Kidney (tissue), 22 donors: ENCODE measurements at places on chromosomes 13 and 19.
A peak's percentile ranks its signal among the peaks of the same experiment; 100 is the strongest.

- no peak for DNase-seq
Observed at GRCh38 chr19:41563854-41564514, 12.0 kb upstream of the CEACAM21 start.

DNA sequence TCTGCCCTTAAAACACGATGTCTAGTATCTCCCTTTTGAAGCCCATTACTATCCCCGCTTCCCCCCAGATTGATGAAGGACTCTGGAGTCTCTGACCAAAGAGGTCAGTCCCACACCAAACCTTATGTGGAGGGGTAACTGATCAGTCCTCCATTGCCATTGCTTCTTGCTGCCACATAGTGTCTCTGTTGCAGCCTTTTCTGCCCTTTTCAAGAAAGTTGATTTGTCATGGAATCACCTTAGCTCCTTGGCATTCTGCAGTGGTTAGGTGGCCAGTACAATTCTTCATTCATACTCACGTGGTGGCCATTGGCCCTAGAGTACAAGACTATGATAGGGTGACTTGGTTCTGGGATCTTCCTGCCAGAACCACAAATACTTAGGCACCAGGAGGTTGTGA lies 8.4 kb upstream of the HTR2A start:
- DNase-seq, result no peak

- no peak for DNase-seq
Observed at GRCh38 chr19:29006057-29006735, 206.8 kb downstream of the UQCRFS1 start.

GRCh38 chr19:55481148-55481793 lies 3.7 kb upstream of the NAT14 start:
- no peak for DNase-seq

GRCh38 chr13:99385940-99386339 lies 78.7 kb upstream of the GPR183 start:
- DNase-seq, result no peak

DNA sequence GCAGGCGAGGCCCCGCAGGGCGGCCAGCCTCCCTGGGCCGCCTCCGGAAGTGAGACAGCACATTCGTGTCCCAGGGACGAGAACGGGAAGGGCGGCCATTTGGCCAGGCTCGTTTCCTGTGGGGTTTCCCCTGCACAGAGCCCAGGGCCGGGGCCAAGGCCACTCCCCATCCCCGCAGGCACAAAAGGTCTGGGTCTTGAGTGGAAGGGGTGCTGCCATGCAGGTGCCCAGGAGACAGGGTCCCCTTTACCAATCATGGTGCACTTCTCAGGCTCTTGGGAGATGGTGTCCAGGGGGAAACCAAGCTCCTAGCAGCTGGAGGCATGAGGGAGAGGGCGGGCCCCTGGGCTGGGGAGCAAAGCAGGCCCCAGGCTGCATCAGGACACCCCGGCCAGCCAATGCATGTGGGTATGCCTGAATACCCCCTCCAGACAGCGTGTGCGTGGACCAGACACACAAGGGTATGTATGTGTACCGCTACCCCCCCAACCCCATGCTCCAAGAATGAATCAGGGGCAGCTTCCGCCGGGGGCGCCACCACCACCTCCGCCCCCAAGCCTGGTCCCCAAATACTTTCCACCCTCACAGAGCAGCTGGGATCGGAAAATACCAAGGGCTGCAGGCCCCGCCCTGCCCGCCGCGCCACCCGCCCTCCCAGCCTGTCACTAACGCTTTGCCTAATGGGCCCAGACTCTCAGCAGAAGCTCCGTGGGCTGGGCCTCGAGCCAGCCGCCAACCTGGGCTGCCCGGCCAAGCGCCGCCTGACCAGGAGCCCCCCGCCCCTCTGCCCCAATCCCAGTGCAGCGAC lies 37.6 kb upstream of the NANOS3 start:
- DNase-seq, result peak; percentile 90

DNA sequence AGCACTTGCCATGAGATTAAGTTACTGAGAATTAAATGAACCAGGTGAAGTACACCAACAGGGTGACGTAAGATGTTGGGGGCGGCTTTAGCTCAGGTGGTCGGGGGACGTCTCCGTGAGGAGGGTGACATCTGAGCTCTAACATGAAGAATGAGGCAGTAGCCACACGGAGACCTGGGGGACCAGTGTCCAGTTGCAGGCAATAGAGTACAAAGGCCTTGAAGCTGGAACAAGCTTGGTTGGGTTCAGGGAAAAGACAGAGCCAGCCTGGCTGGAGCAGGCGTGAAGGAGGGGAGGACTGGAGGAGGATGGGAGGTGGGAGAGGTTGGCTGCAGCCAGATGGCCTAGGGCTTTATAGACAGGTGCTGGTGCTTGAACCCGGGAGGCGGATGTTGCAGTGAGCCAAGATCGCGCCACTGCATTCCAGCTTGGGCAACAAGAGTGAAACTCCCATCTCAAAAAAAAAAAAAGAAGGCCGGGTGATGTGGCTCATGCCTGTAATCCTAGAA lies 1.6 kb downstream of the SPINT2 start:
- DNase-seq, result peak; percentile 79

DNA sequence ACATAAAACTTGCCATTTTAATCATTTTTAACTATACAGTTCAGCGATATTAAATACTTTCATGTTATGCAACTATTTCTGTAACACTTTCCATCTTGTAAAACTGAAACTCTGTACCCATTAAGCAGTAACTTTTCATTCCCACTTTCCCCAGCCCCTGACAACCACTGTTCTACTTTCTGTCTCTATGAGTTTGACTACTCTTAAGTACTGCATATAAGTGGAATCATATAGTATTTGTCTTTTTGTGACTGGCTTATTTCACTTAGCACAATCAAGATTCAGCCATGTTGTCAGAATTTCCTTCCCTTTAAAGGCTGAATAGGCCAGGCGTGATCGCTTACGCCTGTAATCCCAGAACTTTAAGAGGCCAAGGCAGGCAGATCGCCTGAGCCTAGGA lies 56.2 kb downstream of the ARHGAP35 start:
- no peak for DNase-seq

- DNase-seq, result no peak
Observed at GRCh38 chr13:67328895-67329294, 98.8 kb upstream of the PCDH9 start.

DNA sequence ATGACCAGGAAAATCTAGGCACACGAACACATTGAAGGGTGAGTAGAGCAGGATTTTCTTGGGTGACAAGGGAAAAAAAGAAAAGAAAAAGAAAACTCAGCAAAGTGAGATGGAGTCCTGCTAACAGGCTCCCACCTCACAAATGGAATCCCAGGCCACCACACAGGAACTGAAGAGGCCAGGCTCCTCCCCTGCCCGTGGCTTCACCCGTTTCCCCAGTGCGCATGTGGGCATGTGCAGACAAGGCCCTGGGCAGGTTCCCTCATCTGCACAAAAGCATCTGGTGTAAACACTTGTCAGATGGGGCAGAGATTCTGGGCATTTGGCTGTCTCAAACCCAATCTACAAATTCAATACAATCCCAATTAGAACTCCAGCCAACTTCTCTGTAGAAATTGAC lies 24.5 kb downstream of the CFAP97D2 start:
- DNase-seq, result no peak

DNA sequence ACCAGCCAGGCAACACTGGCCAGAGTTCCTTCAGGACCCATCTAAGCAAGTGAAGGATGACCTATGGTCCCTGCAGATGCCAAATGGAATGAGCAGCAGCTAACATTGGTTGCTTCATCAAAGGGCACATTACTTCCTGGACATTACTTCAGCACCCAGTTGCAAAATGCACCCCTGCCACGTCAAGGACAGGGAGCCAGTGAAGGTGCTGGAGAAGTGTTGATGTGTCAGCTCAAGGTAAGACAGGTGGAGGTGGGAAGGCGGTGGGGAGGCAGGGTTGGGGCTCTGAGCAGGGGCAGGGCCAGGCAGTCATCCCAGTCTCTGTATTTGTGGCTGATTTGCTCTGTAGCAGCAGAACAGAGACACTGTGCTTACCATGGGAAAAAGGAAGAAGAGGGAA lies 14.6 kb downstream of the CSNK1A1L start:
- no peak for DNase-seq

DNA sequence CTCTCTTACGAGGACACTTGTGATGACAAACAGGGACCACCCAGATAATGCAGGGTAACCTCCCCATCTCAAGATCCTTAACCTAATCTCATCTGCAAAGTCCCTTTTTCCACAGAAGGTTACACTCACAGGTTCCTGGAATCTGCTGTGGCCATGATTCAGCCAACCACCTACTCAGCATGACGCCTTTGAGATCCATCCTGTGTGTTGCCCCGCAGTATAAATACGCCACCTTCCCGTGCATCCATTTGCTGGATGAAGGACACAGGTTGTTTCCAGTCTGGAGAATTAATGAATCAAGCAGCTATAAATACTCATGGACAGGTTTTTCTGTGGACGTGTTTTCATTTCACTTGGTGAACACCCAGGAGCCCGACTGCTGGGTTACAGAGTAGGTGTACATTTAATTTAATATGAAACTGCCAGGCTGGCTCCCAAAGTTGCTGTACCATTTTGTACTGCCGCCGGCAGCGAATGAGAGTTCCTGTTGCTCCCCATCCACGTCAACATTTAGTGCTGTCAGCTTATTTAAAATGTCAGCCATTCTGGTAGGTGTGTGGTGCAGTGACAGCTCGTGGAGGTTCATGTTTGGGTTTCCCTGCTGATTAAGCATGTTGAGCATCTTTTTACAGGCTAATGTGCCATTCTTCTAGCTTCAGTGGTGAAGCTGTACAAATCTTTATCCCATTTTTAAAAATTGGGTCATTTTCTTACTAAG lies 40.2 kb downstream of the ELL start:
- DNase-seq, result no peak

- no peak for DNase-seq
Observed at GRCh38 chr13:28410096-28410495, 84.8 kb downstream of the FLT1 start.

- DNase-seq, result no peak
Observed at GRCh38 chr13:81382246-81382645, 1041.3 kb upstream of the SPRY2 start.

DNA sequence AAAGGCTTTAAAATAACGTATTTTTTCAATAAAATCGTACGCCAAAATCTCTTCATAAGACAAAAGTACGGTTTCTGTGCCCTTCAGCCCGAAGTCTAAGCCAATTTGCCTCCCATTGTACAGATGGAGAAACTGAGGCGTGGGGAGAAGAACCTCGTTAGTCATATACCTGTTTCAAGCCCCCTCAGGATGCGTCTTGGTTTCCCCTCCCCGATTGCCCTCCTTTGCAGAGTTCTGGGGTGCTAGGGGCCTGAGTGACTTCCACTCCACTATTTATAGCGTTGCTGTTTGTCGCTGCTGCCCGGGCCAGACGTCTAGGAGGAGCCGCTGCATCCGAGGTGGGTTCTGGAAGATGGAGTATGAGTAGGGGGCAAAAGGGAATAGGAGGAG lies 2.3 kb upstream of the LTBP4 start:
- no peak for DNase-seq

DNA sequence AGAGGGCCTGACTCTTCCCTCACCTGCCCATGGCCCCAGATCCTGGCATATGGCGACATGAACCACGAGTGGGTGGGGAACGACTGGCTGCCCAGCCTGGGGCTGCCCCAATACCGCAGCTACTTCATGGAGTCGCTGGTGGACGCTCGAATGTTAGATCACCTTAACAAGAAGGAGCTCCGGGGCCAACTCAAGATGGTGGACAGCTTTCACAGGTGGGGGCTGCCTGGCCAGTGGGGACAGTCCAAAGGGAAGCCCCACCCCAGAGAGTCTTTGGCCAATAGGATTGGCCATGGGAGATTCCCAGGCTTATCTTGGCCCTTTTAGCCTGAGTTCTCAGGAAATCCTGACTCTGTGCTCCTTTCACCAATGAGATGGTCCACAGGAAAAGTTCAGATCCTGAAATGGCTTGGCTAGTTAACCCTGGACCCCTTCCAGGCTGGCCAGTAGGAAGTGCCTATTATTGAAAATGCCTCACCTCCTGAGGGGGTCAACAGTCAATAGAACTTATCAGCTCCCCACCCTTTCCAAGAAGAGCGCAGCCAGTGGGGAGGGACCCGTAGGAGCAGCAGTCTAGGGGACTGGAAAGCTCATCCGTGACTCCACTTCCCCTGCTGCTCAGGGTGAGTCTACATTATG lies 7.0 kb downstream of the HRC start:
- no peak for DNase-seq

- no peak for DNase-seq
Observed at GRCh38 chr13:23845105-23845725, 44.0 kb downstream of the MIPEP start.

DNA sequence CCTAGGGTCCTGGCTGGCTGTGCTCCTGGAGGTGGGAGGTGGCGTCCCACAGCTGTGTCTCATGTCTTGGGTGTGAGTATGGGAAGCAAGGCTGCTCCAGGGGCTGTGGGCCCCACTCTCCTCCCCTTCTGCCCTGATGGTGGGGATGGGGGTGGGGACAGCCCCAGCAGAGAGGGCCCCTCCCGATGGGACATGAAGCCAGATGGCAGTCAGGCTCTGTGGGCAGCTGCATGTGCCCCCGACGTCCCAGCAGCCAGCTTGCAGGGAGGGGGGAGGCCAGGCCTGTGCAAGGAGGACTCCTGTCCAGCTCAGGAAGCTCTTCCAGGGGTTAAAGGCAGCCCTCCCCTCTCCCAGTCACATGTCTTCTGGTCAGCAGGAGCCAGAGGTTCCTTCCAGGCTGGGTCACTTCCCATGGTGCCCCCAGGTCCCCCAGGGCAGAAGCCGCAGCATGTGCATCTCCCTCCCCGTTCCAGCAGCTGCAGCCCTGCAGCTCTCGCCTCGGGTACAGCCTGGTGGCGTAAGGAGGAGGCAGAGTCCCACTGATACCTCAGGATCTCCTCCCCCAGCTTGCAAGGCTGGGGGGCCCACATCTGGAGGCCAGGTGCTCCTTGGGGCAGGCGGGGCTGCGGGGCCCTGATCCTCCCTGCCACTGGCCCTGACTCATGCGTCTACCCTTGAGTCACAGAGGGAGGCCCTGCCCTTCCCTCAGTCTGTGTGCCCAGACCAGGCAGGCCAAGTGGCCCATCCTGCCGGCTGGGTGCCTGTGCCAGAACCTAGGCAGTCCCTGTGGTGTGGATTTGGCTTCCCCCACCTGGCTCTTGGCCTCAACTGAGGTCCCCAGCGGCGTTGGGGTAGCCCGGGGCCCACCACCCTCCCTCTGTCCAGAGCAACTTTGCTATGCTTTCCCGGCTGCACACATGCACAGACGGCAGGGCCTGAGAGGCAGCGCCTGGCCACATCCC lies 13.0 kb downstream of the YIPF2 start:
- no peak for DNase-seq

DNA sequence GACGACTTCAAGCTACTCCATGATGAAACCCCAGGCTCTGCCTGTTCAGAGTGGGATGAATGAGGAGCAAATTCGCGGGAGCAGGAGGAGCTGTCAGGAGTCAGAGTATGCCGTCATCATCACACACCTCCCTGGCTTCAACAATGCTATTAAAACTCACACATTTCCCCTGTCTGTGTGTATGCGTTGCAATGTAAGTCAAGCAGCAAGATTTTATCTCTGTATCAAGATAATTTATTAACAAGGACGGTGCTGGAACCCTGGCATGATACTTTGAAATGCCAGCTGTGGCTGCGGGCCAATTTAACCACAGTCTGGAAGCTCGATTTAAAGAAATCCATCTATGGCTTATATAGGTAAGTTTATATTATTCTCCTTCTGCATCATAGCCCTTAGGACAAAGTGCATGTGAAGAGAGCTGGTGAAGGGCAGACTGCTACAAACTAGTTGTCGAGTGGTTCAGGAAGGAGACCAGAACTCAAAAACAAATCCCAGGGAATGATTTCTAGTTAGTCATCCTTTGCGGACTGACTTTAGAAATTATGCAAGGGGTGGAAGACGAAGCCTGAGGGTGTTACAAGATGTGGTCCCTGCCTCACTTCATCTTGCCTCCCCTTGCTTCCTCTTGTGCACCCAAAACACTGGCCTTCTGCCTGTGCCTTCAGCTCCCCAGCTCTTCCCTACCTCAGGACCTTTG lies 486.5 kb downstream of the COG6 start:
- peak; percentile 21 for DNase-seq
